ENCODE measurements at places on chromosomes 6 and 20.

- DNase-seq = no peak
Measured at GRCh38 chr6:36033935-36034334, 6.3 kb downstream of the MAPK14 start.

DNA sequence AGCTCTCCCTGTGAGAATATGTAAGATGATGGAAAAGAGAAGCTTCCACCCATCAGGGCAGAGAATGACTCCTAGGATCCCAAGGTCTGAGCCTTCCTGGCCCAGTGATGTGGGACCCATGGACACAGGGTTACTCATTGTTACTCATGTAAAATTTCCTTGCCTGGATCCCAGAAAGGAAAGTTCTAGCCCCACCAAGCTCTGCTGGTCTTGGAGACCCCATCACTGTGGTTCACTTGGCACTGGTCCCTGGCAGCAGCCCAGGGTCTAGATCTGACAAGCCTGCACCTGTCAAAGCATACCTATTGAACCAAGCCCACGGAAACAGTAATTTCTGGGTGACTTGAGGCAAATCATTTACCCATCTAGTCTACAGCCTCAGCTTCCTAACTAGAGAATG, 22.1 kb downstream of the MDGA1 start:
- DNase-seq = no peak

- DNase-seq = no peak
Measured at GRCh38 chr20:43895235-43895634, 19.4 kb upstream of the TOX2 start.

DNA sequence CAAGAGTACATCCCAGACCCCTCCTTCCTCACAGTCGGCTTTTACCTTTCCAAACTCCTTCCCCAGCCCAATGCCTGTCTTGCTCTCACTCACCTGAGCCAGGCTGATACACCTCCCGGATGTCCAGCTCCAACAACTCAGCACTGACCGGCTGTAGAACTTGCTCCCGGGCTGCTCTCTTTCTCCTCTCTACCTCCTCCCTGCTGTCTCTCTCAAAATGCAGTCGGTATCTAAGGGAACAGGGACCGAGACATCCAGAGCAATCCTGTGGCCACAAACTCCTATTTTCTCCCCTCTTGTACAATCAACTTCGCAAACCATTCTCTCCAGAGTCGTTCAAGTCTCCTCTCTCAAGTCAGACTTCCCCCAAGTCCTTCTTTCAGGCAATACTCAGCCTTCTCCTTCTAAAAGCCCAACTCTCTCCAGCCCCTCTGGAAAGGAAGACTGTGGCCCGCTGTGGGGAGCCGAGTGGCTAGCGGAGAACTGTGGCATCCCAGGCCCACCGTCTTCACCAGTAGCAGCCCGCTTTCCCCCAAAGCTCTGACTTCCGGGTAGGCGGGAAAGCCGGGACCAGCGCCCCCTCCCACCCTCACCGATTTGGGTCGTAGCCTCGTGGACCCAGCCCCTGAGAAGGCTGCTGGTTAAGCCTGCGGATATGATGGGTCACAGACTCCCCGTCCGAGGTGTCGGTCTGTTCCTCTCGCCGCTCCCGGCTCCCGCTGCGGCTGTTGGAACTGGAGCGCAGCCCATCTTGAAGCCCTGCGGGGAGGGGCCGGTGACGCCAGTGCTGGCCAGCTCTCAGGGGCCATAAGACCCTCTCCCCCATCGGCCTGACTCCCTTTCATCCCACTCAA, 1.1 kb downstream of the GNL1 start:
- DNase-seq = no peak

GRCh38 chr20:31676609-31676989, 38.9 kb downstream of the COX4I2 start:
- no peak for DNase-seq

DNA sequence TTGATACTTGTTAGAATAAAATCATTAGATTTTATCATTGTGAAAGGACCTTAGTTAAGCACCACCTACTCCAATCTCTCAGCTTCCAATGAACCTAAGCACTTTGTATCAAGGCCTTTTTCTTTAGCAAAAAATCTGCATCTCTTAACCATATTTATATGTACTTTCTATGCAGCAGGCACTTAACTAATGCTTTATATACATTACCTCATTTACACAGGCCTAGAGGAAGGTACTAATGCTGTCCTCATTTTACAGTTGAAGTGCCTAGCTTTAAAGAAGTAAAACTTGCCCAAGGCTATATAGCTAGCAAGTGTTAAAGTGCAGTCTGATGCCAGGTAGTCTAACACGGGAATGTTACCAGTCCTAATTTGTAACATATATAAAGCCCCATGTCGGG, 14.0 kb downstream of the MAP3K7 start:
- no peak for DNase-seq

DNA sequence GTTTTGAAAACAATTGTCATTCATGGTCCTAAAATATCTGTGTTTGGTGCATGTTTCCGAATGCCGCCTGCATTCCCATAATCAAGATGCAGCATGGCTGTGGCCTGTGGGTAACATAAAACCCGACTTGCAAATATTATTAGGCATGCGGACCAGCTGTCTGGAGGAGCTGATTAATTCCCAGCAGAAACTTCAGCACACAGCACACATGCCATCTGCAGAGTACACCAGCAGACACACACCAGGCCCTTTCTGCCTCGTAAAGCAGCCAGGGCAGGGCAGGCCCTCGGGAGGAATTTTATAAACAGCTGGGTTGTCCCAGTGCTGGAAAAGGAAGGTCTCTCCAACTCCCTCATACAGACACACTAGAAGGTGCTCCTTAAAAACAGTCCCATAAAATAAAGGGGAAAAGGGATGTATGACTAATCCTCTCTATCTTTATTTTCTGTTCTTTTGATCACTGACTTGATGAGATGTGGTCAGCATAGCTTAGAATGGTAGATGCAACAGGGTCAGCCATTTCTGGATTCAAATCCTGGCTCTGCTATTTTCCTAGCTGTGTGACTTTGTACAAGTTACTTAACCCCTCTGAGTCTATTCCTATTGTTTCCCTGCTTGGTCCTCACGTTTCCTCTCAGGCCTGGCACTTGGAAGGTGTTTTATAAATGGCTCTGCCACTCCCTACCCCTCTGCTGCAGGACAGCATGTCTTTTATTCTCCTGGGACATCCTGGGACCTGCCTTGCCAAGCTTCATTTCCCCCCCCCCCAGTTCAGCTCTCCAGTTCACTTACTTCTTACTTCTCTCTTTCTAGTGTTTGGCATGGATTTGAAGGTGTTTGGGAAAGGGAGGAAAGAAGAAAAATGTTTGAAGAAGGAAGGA, 85.9 kb upstream of the TRAF3IP2 start:
- no peak for DNase-seq

GRCh38 chr6:132219901-132220300, 181.4 kb downstream of the MOXD1 start:
- no peak for DNase-seq

- DNase-seq = no peak
Measured at GRCh38 chr6:75219263-75219662, 13.4 kb upstream of the COL12A1 start.

DNA sequence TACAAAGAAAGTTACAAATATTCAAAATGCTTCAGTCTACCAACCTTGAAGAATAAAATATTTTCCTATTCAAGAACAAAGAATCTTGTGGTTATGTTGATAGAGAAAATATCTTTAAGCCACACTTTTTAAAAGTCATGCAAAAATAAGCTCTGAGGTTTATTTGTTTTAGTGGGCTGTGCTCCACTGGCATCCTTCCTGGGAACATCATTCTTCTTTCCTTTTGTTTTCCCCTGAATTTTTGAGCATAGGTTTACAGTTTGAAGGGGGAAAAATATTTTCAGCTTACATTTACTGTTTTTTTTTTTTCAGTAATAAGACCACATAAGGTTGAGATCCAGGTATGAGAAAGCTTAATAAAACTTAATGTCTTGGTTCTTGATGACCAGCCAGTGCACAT, 72.0 kb upstream of the BACH2 start:
- no peak for DNase-seq

- no peak for DNase-seq
Measured at GRCh38 chr6:45872827-45873365, 142.8 kb downstream of the CLIC5 start.

- DNase-seq = peak; percentile 52
Measured at GRCh38 chr20:31713312-31714273, 9.1 kb downstream of the BCL2L1 start.

GRCh38 chr20:4502756-4503155, 219.0 kb upstream of the PRND start:
- no peak for DNase-seq

DNA sequence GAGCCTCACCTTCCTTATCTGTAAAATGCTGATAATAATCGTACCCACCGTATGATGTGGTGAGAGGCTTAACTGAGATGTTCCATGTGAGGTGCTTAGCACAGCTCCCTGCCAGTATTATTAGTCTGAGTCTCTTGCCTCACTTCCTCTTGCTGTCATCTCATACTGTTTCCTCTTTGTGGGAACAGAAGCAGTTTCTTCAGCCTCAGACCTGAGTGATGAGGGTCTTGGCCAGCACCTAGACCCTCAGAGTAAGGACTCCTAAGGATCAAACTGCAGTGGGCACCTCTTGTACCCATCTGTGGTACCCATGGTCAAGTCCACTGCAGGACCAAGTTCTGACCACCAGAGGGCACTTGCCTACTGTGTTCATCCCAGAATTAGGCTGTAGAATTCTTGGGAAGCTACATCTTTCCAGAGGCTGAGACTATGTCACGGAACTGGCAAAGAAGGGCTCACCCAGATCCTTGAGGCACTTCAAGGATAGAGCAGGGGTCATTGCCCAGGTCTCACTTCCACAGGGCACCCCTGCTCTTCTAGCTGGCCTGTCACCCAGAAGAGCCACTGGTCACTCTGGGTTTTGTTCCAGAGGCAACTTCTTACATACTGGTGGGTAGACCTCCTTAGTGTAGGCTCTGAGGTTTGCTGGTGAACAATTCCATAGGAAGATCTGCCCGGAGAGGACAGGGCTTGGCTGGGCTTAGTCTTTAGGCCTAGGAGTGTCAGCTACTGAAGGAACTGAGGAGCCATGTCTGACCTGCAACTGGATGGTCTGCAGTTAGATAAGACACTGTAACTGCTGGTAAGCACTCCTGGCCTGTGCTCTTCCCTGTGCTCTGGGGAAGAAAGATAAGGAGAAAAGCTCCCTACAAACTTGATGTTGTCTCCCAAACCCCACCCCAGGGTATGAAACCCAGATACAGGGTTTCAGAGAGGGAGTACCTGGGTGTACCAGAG, 20.6 kb upstream of the SGK2 start:
- no peak for DNase-seq

Measured in smooth muscle cell of the brain vasculature (primary cell).